ENCODE measurements at places on chromosomes 3 and 15. TPM values are rescaled to one million over a fixed set of nuclear protein-coding genes. Genes with fewer than 3 reads are reported as not detected.

- no peaks in the 10 kb centered on the region for H3K36me3 ChIP-seq
- H3K27ac ChIP-seq: no peak overlapping the region
- DNase-seq: no peak
- no peak overlapping the region for H3K4me3 ChIP-seq
Measured at GRCh38 chr3:143850877-143851276, 2.6 kb upstream of the SLC9A9 start.

GRCh38 chr3:29156086-29156715, 124.7 kb upstream of the RBMS3 start:
- DNase-seq: no peak
- H3K36me3 ChIP-seq: no peaks in the 10 kb centered on the region
- H3K27me3 ChIP-seq: no peaks in the 10 kb centered on the region
- H3K27ac ChIP-seq: no peak overlapping the region
- no peak overlapping the region for H3K4me3 ChIP-seq

GRCh38 chr3:58200846-58201355, 9.9 kb downstream of the DNASE1L3 start:
- no peak overlapping the region for H3K4me3 ChIP-seq
- H3K27me3 ChIP-seq: no peaks in the 10 kb centered on the region
- no peak for DNase-seq
- peak overlapping the region; percentile 72 for H3K27ac ChIP-seq
- H3K36me3 ChIP-seq: no peaks in the 10 kb centered on the region

DNA sequence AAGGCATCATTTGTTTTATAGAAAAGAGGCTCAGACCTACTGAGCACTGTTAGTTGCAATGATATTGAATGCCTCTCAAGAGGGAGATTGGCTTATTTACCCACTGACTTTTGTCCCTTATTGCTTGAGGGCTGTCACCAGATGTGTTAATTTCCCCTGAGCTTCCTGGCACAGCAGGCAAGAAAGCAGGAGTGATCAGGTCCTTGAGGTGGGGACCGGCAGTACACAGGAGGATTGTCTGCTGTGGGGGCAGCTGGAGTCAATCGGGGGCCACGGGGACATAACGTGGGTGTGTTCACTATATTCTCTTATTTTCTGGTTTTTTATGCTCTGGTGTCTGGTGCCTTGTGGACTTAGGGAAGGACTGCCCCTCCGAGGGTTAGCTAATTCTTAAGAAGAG, 44.6 kb downstream of the GASK1A start:
- H3K36me3 ChIP-seq: no peaks in the 10 kb centered on the region
- H3K4me3 ChIP-seq: no peak overlapping the region
- H3K27me3 ChIP-seq: no peaks in the 10 kb centered on the region
- no peak overlapping the region for H3K27ac ChIP-seq

- H3K36me3 ChIP-seq: no peaks in the 10 kb centered on the region
- no peak overlapping the region for H3K27ac ChIP-seq
- H3K4me3 ChIP-seq: no peak overlapping the region
- no peaks in the 10 kb centered on the region for H3K27me3 ChIP-seq
- no peak for DNase-seq
Measured at GRCh38 chr3:103385961-103386656, 951.3 kb downstream of the ZPLD1 start.

- H3K27ac ChIP-seq: no peak overlapping the region
- H3K4me3 ChIP-seq: no peak overlapping the region
- no peak for DNase-seq
- no peaks in the 10 kb centered on the region for H3K36me3 ChIP-seq
- no peaks in the 10 kb centered on the region for H3K27me3 ChIP-seq
Measured at GRCh38 chr3:104554425-104554824, 812.3 kb upstream of the ALCAM start.

- H3K4me3 ChIP-seq: no peak overlapping the region
- H3K27ac ChIP-seq: peak overlapping the region; percentile 52
- H3K27me3 ChIP-seq: no peaks in the 10 kb centered on the region
- no peaks in the 10 kb centered on the region for H3K36me3 ChIP-seq
Measured at GRCh38 chr3:111737706-111738086, 121.4 kb upstream of the PHLDB2 start.

GRCh38 chr3:193938613-193939012, 197.3 kb upstream of the HES1 start:
- no peaks in the 10 kb centered on the region for H3K4me1 ChIP-seq
- no peak overlapping the region for H3K27ac ChIP-seq
- no peaks in the 10 kb centered on the region for H3K36me3 ChIP-seq
- no peak for DNase-seq
- no peak overlapping the region for H3K4me3 ChIP-seq
- no peaks in the 10 kb centered on the region for H3K27me3 ChIP-seq

Gene SNAPC5
- 54.2 TPM for total RNA-seq

Gene AMIGO3
- not detected for total RNA-seq

Gene PEX11A
- 11.2 TPM for total RNA-seq
